ENCODE measurements at places on chromosomes 4 and X. TPM values are rescaled to one million over a fixed set of nuclear protein-coding genes. Genes with fewer than 3 reads are reported as not detected.

GLUD2 gene
- total RNA-seq: 0.37 TPM

CCSER1 gene
- 14.4 TPM for total RNA-seq

CSN1S1 gene
- total RNA-seq: not detected

MGARP gene
- total RNA-seq: not detected

CTAG1A gene
- not detected for total RNA-seq

EDA gene
- 2.3 TPM for total RNA-seq

PCDH18 gene
- total RNA-seq: 3.1 TPM

PLP1 gene
- 16.7 TPM for total RNA-seq

MAGEA6 gene
- total RNA-seq: not detected

CCKAR gene
- not detected for total RNA-seq

VCX gene
- not detected for total RNA-seq
